ENCODE measurements at places on chromosomes 6 and 20. TPM values are rescaled to one million over a fixed set of nuclear protein-coding genes. Genes with fewer than 3 reads are reported as not detected.
A peak's percentile ranks its signal among the peaks of the same experiment; 100 is the strongest.

GRCh38 chr6:27667657-27668441, 194.9 kb upstream of the ZNF184 start:
- peaks cover 85% of the 10 kb centered on the region for H3K27me3 ChIP-seq
- H3K36me3 ChIP-seq = no peaks in the 10 kb centered on the region
- no peak overlapping the region for H3K27ac ChIP-seq
- no peak for DNase-seq
- H3K4me1 ChIP-seq = no peaks in the 10 kb centered on the region
- H3K4me3 ChIP-seq = no peak overlapping the region

DNA sequence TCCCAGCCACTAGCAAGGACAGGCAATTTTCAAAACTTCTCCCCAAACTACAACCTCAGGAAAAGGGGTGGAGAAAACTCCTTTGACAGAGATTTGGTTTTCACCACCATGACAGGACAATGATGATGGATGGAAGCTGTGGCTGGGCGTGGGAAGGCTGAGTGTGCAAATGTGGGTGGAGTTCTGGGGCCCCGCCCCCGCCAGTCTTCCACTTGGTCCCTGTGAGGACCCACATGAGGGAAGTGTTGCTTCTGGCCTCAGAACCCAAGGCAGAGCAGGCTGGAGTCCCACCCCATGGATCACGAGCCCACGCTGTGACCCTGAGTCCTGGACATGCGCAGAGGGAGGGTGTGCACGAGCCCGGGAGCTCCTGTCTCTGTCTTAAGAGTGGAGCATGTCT, 21.5 kb upstream of the MRGBP start:
- no peak overlapping the region for H3K27ac ChIP-seq
- no peaks in the 10 kb centered on the region for H3K27me3 ChIP-seq
- no peak overlapping the region for H3K4me3 ChIP-seq
- H3K4me1 ChIP-seq = peaks cover 11% of the 10 kb centered on the region

DNA sequence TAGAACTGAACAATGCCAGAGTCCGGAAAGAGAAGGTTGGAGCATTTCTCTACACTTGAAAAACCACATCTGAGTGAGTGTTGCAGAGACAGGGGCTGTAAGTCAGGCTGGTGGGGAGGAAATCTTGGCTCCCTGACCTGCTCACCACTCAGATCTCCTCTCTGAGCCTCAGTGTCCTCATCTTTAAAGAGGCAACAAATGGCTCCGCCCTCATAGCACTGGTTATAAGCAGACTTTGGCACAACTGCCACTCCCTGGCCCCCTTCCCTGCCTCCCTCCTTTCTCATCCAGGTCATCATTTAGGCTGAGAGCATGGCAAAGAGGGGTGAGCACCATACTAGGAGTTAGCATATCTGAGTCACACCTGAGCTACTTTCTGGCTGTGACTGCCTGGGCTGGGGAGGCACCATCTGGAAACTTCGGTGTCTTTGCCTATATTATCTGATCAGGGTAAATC, 10.6 kb downstream of the SIRPG start:
- H3K27ac ChIP-seq = no peak overlapping the region
- H3K4me1 ChIP-seq = no peaks in the 10 kb centered on the region
- no peaks in the 10 kb centered on the region for H3K27me3 ChIP-seq
- DNase-seq = no peak
- no peak overlapping the region for H3K4me3 ChIP-seq

DNA sequence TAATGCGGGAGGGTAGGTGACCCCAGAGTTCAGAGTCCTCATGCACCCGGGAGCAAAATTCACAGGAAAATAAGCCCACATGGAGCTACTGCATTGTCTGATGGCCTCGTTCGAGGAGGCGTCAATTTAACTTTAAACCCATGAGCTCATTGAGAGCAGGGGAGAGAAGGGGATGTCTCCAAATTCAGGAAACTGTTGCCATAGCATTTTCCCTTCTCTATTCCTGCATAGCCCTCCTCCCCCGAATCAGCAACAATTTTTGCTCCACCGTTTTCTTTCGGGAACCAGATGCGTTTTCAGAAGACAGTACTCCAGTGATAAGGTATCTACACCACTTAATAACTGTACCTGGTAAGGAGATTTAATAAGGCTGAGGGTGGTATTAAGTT, 324 bp upstream of the LAMP5 start:
- H3K36me3 ChIP-seq = no peaks in the 10 kb centered on the region
- H3K27me3 ChIP-seq = peaks cover 42% of the 10 kb centered on the region
- H3K4me3 ChIP-seq = no peak overlapping the region
- no peak overlapping the region for H3K27ac ChIP-seq

DNA sequence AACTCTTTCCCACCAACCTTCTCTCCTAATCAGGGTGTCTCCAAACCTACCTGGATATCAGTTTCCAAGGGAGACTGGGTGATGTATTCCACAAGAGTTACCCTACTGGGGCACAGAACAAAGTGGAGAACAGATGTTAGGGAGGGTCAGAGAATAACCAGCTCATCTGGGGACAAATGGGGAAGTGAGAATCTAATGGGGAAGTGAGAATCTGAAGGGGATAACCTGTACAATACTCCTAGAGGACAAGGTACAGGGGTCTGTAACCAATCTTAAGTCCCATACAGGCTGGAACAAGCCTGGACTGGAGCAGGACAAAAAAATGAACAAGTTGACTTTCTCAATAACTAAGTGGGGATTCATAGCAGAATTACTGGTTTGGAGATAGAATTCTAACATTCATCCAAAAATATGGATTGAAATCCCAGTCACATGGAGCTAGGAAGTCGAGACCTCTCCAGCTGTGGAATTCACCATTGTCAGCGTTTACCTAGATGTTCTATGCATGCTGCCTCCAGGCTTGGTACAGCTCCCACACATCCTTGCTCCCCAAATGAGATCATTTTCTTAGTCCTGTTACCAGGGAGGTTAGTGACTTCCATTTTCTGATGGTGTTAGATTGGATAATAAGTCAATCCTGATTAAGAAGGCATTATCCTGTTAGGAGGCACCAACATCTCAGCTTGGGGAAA, 214.8 kb upstream of the MOCS1 start:
- no peak for DNase-seq
- H3K36me3 ChIP-seq = no peaks in the 10 kb centered on the region
- no peaks in the 10 kb centered on the region for H3K27me3 ChIP-seq
- H3K27ac ChIP-seq = no peak overlapping the region

GRCh38 chr6:83430611-83431544, at the start of gene ME1:
Gene ME1 (minus strand): TSS chr6:83431051. CDS start chr6:83430954, 97 bp downstream.
- no peaks in the 10 kb centered on the region for H3K36me3 ChIP-seq
- H3K4me3 ChIP-seq = peak within 1 kb of the TSS; percentile 61
- H3K4me1 ChIP-seq = no peaks in the 10 kb centered on the region
- DNase-seq = peak; percentile 94
- no peaks in the 10 kb centered on the region for H3K27me3 ChIP-seq

DNA sequence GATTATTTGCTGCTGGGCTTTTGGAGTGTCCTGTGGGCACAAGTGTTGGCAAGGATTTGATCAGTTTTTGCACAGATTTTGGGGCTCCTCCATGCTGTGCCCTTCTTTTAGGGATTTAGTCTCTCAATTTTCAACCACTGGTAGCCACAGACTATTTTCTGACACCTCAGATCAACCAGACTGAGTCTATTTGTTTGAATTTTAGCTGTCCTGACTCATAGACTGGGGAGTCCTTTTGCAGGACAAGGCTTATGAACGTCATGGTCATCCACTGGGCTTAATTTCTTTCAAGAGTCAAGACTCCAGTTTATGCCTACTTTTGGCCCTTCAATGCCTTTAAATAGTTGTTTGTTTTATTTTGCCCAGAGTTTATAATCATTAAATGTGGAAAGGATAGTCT, 59.3 kb downstream of the BCKDHB start:
- H3K27ac ChIP-seq = no peak overlapping the region
- H3K27me3 ChIP-seq = no peaks in the 10 kb centered on the region
- H3K4me3 ChIP-seq = no peak overlapping the region
- no peak for DNase-seq

DNA sequence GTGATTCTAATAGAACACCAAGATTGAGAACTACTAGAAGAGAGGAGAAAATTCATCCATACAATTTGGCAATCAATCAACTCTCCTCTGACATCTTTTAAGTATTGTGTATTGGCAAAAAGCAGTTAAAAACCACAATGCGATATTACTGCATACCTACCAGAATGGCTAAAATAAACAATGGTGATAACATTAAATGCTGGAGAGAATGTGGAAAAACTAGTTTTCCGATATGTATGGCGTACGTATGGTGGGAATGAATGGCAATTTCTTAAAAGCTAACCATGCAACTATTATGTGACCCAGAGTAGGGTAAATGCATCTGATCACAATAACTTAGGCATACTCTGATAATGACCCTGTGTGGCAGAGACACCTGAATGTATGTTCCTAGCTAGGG, 29.3 kb upstream of the LAMA4 start:
- H3K4me3 ChIP-seq = no peak overlapping the region
- H3K36me3 ChIP-seq = no peaks in the 10 kb centered on the region
- H3K4me1 ChIP-seq = peaks cover 23% of the 10 kb centered on the region
- no peaks in the 10 kb centered on the region for H3K27me3 ChIP-seq
- no peak for DNase-seq

DNA sequence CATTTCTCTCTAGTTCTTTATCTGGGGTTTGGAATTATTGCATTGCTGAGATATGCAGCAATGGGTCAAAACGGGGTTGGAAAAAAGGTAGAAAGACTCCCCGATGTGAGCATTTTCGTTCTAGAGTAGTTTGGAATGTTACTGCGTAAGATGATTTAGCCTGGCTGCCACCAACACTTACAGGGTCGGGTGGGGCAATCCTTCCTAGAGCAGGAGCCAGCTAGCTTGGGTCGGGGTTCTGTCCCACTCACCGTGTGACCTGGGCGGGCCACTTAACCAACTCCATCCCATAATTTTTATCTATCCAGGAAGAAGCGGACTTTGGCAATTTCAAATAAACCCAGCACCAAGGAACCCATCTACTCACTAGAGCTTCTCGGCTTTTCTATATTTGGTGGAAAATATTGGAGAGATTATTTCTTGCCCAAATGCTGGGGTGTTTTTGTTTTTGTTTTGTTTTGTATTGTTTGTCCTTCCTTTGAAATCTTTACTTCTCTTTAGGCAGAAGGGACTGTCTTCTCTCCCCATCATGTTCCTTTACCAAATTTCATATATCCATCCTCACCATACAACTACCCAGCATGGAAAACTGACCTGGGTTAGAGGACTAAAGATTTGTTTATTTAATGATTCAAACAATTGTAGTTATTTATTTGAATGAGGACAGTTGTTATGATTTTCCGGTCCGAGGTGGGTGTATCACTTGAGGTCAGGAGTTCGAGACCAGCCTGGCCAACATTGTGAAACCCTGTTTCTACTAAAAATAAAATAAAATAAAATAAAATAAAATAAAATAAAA, 72.4 kb downstream of the GPX5 start:
- H3K4me3 ChIP-seq = no peak overlapping the region
- no peaks in the 10 kb centered on the region for H3K4me1 ChIP-seq
- no peaks in the 10 kb centered on the region for H3K36me3 ChIP-seq
- peaks cover 22% of the 10 kb centered on the region for H3K27me3 ChIP-seq
- no peak for DNase-seq

Gene DCDC2
- 5.3 TPM for total RNA-seq

Gene SLC25A27
- 17.8 TPM for total RNA-seq

Gene TFAP2A
- 1.9 TPM for total RNA-seq

Gene ANKRD6
- 20.2 TPM for total RNA-seq

Gene IMPG1
- total RNA-seq = not detected
